ENCODE measurements at places on chromosomes 1 and 21.

GRCh38 chr1:78408810-78409209, 82.0 kb upstream of the PTGFR start:
- DNase-seq, result no peak

DNA sequence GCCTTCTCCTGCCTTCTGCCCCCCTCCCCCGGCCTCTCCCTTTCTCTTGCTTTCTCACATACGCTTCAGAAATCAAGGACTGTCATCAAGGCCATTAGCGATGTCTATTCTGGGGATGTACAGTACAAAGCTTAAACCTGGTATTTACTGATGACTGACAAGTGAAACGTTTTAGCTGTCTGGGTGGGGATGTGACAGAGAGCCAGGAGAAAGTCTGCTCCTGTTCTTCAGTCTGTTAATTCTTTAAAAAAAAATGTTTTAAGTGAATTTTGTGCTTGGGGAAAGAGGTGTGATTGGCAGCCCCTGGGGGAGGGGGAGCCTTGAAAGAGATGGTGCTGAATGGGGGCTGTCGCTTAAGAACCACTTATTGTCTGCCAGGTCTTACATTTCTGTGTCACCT, 283.0 kb upstream of the PLXNA2 start:
- no peak for DNase-seq

GRCh38 chr1:154755858-154756730, 114.0 kb downstream of the KCNN3 start:
- peak; percentile 7 for DNase-seq

DNA sequence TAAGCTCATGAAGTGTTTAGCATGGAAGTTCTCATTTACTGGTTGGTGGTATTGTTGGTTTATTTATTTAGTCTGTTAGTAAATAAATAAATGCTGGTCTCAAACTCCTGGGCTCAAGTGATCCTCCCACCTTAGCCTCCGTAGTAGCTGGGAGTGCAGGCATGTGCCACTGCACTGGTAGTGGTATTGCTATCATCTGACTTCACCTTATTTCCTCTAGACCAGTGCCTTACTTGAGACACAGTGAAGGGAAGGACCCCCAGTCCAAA, 1.4 kb upstream of the SLC2A1 start:
- no peak for DNase-seq

DNA sequence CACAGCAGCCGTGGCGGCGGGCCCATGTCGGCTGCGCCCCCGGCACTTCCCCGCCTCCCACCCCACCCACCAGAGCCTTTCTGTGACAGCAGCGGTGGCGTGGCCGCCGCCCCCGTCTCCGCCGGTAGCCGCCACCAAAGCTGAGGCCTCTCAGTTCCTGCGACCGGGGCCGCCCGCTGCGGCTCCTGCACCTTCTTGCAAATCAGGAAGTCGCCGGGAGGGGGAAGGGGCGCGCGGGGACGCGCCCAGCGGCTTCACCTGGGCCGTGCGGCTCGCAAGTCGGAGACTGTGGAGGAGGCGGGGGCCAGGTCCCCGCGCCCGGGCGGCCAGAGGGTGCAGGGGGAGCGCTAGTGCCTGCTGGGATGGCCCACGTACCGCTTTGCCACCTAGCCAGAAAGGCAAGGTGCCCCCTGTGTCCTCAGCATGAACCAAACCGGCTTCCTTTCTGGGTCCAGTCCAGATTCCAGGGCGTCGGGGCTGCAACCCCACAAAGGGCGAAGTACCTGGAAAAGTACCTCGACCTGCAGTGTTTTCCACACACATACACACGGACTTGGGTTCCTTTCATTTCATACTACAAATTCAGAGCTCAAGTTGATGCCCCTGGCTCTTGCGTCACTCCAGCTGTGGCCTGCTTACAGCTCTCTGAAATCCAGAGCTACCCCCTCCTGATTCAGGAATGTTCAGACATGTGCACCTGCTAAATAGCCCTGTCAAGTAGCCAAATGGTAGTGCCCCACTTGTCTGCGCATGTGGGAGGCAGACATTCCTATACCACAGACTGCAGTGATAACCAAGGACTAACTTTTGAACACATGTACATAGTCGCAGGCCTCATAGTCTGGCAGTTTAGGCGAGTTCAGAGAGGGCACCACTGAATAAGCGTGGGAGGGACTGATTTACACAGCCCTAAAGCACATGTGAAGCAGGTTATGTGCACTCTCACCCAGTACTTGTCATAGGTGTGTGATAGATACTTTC, at the start of gene DENND1B:
Gene DENND1B, minus strand, starts transcription at position 199 of the 981 bp plus-strand sequence. CDS start 325 bp downstream, outside the sequence.
- peak; percentile 43 for DNase-seq

GRCh38 chr21:42319376-42319775, 4.2 kb upstream of the TFF3 start:
- no peak for DNase-seq

- no peak for DNase-seq
These were observed 47.8 kb downstream of the PACC1 start for GRCh38 chr1:212366901-212367300.

DNA sequence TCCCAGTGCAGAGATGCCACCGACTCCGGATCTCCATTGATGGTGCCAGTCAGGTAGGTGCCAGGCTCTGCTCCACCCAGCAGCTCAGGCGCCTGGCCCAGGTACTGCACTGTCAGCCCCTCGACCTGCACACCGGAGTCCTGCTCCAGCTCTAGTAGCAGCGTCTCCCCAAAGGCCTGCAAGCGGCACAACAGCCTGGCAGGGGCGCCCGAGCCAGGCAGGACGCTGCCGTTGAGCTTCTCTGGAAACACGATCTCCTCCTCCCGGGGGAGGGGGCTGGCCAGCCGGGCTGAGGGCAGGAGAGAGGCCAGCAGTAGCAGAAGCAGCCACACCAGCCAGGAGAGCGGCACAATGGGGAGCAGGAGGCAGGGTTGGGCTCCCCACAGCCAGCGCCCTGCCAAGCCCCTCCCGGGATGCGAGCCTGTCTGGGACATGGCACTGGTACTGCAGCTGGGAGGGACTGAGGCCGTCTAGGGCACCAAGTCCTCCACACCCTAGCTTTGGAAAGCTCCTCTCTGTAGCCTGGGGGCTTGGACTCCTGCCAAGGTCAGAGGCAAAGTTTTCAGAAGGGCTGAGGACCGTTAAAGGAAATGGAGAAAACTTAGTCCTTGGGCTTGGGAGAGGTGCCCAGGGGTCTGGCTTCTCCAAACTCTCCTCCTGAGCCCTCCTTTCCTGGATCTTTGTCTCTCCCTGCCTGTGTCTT, 509 bp downstream of the ADAMTS4 start:
- no peak for DNase-seq

DNA sequence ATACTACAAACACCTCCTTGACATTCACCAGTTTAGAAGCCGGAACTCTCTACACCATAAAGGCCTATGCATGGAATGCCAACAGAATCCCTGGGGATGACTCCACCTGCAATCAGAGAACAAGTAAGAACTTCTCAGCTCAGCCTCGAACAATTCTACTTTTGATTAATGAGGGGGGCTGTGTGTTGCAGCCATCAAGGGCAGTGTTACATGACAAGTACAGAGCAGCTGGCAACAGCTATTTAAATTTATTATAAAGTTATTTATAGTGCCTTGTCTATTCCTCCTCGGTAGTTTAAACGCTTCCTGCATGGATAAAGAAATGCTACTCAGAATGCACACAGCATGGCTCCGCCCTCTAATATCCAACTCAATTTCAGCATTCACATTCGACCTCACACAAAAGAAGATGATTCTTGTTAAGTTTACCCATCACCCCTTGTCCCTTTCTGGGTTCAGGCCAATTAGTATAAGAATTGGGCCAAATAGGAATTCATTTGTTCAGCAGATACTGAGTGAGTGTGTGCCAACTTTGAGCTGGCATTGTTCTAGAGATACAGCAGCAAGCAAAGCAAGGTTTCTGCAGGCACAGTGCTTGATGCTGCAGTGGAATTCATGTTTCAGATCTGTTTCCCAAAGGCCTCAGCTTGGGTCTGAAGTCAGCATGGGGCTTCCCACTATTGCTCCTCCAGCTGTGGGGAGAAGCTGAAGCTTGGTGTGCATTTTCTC, 6.4 kb downstream of the FNDC7 start:
- DNase-seq, result no peak
